ENCODE measurements at places on chromosomes 12 and 14. TPM values are rescaled to one million over a fixed set of nuclear protein-coding genes. Genes with fewer than 3 reads are reported as not detected.

DNA sequence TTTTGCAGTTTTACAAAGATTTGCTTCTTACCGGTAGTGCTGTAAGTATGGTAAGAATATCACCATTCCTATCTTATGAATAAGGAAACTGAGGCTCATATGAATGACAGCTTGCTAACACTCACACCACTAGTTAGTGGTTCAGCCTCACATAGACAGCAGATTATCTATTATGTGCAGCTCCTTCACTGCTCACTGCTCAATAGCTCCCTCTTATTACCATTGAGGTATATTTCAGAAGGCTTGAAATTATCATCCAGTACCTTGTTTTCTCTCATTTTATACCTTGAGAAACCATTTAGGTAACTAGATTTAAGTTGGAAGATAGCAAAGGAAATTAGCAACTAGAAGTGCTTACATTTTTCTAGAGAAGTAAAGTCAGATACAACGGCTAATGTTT, 15.5 kb downstream of the RIC8B start:
- no peak for DNase-seq

GRCh38 chr12:101967506-101967905, 90.1 kb downstream of the DRAM1 start:
- no peak for DNase-seq

GRCh38 chr14:64391113-64391725, 3.1 kb downstream of the MTHFD1 start:
- no peak for DNase-seq

Gene MYF5
- not detected for total RNA-seq

- no peak for DNase-seq
Measured at GRCh38 chr12:78951803-78952551, 87.4 kb downstream of the SYT1 start.

DNA sequence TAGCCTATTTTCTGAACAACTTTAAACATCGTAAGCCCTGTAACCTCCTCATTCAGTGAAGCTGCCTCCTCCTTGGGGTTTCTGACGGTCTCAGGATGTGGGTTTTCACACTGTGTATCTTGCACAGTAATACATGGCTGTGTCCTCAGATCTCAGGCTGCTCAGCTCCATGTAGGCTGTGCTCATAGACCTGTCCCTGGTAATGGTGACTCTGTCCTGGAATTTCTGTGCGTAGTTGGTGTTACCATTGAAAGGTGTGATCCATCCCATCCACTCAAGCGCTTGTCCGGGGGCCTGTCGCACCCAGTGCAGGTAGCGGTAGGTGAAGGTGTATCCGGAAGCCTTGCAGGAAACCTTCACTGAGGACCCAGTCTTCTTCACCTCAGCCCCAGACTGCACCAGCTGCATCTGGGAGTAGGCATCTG, 980.5 kb downstream of the TMEM121 start:
- no peak for DNase-seq

GRCh38 chr14:55450124-55450523, 9.7 kb upstream of the TBPL2 start:
- DNase-seq: no peak

- DNase-seq: no peak
Measured at GRCh38 chr14:100888789-100889315, 14.7 kb downstream of the RTL1 start.

GRCh38 chr12:88897723-88898122, 317.5 kb upstream of the KITLG start:
- peak; percentile 9 for DNase-seq

DNA sequence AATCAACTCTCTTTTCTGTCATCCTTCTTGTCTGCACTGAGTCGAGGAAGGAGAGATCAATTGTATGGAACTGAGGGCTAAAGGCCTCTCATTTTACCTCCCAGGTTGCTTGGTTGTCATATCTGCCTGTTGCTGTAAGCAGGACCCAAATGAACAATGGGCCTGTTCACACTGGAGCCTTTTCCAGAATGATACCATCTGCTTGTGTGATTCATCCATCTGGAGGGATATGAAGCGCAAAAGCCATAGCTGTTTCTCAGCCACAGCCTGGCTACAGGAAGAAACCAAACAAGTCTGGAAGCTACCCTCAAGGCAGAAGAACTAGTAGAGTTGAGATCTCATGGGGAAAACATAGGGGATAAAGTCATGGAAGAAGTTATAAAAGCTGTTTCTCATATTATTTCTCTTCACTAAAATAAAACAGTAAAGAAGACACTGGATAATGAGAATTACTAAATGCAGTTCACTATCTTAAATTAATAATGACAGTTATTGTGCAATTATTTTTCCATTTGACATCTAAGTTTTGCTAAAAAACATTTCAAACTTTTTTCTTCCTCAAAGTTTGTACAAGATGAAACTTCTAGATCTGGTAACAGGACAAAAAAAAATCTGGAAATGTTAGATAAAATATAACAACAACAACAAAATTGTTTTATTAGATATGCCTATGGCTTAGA, 106.3 kb downstream of the SPTSSA start:
- DNase-seq: peak; percentile 63

GRCh38 chr12:14982562-14982961, 9.7 kb downstream of the PDE6H start:
- DNase-seq: no peak

GRCh38 chr12:18966954-18967353, 162.6 kb upstream of the PLEKHA5 start:
- no peak for DNase-seq

DNA sequence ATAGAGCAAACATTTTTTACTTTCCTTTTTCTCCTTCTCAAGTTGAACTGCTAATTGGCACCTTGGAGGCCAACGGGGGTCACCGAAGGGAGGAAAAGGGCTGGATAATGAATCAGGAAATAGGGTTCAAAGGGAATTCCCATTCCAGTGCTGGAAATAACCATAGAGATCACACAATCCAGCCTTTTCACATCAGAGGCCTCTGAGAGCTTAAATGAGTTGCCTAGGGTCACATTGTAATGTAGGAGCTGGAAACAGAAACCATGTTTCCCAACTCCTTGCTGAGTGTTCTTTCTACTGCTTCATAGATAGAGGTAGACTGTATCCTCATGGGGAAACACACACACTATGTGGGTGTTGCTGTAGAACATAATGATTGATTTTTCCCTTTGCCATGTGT, 60.6 kb upstream of the DDHD1 start:
- no peak for DNase-seq

DNA sequence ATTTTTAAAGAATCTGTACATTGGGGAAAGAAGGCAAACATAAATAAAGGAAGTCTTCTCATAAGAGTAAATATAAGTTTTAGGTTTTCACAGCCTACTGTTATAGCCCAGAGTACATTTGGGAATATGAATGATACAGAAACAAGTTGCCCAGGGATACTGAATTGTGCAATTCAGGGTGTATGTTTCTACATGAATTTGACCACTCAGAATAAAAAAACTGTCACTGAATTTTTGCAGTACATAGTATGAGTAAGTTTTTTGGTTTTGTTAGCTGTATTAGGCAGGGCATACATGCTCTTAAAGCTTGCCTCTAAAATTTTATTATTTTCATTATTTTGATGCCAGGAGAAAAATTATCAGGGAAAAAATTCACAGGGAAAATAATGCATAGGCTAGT, 6.6 kb upstream of the PCNX4 start:
- DNase-seq: no peak

GRCh38 chr12:102300824-102301461, 103.3 kb upstream of the PMCH start:
- DNase-seq: no peak

DNA sequence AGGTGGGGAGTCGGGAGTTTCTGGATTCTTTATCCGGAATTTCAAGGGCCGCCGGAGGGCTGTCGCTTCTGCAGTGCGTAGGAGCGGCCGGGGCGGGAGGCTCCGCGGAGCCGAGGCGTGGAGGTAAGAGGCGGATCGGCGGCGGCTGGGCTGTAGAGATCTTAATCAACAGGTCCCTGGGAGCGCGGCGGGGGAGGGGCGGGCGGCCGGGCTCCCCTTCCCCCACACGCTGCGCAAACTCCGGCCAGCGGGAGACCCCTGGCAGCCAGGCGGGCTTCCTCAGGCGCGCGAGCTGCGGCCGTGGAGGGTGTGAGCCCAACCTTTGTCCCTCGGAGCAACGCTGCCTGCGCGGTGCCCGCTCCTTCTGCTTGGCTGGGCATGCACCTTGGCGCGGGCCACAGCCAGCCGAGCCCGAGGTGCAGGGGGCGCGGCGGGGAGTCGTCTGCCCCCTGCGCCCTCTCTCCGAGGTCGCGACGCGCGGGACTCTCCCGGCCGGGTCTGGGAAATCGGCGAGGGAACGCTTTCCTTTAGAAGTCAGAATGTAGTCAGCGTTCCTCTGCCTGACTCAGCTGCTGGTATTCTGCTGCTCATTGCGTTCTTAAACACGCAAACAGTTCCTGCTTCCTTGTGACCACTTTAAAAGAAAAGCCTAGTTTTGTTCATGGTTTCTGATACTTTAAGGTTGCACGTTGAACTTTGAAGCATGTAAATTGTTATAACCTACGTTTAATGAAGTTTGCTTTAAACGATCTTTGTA, at the start of gene PALS1:
Gene PALS1 (plus strand): TSS at position 25 of the 757 bp plus-strand sequence. CDS start 37,736 bp downstream, outside the sequence.
- DNase-seq: no peak

DNA sequence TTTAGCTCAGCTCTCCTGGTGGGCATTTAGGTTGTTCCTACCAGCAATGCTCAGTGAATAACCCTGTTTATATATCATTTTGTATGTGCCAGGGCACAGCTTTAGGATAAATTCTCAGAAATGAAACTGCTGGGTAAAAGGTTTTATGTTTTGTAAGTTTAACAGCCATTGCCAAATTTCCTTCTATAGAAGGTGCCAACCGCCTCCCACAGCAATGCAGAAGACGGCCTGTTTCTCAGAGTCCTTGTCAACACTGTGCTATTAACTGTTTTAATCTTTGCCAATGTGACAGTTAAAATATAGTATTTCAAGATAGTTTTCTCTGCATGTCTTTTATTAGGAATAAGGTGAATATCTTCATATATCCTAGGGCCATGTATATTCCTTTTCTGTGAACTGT, 65.0 kb downstream of the PPP1R13B start:
- DNase-seq: no peak

Gene TAS2R31
- total RNA-seq: 7.8 TPM

DNA sequence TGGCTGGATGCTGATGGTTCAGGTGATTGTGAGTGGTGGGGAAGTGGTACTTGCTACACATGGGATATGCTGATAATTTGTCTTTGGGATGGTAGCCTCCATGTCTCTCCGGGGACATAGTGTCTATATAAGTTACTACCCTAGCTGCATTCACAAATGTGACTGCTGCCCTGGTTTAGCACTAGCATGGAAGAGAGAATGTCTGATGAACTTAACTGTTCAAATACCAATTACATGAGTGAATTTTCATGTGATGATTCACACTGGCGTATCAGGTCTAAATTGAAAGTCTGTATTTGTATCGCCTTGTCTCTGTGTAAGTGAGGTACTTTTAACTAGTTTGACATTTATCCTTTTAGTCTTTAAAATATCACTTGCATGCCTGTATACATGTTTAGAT, 34.4 kb downstream of the ATF7IP start:
- no peak for DNase-seq

DNA sequence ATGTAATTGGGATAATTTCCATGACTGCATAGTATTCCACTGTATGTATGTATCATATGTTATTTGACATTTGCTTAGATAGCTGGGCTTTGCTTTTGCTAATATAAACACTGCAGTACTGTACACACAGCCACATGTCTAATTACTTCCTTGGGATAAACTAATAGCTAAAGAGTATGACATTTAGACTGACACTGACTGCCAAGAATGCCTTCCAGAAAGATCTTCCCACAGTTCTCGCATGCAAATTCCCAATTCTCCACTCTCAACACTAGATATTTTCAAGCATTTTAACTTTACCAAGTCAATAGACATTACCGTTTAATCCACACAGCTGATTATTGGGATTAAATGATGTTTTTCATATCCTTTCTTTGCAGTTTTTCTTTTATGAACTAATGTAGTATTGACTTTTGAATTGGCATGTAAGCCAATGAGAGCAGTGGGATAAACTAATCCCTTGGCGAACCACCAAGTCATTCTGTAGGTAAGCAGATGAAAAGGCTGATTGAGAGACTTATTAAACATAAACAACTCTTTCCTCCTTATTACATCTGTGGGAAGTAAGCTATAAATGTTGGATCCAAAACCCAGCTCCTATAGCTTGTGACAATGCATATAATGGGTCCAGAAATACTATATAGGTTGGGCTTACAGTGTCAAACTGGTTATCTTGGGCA, 55.5 kb downstream of the STON2 start:
- DNase-seq: no peak

- DNase-seq: no peak
Measured at GRCh38 chr12:26595806-26596205, 237.2 kb downstream of the ITPR2 start.

DNA sequence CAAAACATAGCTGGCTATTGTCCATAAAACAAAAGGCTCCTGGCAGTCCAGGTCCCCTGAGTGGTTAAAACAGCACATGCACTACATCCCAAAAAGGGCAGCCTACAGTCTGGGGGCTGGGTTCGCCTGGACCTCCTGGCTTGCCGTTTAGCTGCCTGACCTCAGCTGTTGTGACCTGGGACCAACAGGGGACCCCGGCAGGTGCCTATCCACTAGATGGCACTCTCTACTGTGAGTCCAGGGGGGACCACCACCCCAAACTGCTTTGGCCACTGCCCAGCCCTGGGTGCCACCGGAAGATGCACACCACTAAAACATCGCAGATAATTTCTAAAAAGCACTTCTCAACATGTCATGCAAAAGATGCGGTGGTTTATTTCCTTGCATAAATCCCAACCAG, 2.9 kb upstream of the RTL1 start:
- DNase-seq: no peak

GRCh38 chr14:106507354-106507753, 981.0 kb downstream of the TMEM121 start:
- no peak for DNase-seq

Gene ASCL1
- total RNA-seq: 10.1 TPM

Gene PLD4
- total RNA-seq: 30.7 TPM

DNA sequence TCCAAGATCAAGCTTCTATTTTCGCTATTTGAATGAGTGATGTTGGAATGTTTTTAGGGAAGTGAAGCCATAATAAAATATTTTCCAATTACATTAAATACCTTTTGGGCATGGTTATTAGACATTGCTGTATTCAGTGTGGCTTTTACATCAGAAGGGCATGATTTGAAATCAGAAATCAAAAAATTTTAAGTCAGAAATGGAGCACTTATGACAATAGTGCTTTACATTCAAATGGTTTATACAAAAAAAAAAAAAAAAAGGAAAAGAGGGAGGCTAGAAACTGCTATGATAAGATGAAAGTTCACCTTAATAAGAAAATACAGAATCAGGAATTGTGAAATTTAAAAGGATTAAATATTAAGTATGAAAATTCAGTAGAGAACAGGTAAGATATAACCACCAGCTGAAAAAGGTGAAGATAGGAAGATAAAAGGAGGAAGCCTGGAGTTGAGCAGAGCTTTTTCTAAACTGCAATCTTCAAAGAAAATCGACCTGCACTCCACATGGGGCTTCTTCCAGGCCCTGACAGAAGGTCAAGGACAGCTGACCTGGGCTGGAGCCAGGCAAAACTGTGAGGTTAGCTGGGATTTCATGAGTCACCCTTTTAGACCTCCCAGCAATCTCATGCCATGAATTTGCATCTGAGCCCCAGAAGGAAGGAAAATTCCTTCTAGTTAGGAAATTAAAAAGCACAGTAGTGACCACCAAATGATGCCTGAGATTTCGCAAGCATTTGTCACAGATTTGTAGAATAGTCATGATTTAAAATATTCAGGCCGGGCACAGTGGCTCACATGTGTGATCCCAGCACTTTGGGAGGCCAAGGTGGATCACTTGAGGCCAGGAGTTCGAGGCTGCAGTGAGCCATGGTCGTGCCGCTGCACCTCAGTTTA, 23.4 kb upstream of the BMP4 start:
- DNase-seq: no peak

All from spinal cord (tissue), 10 donors.